ENCODE measurements at places on chromosomes 7 and 10.

GRCh38 chr10:42111076-42111475 lies 527.3 kb downstream of the ZNF33B start:
- DNase-seq = no peak

DNA sequence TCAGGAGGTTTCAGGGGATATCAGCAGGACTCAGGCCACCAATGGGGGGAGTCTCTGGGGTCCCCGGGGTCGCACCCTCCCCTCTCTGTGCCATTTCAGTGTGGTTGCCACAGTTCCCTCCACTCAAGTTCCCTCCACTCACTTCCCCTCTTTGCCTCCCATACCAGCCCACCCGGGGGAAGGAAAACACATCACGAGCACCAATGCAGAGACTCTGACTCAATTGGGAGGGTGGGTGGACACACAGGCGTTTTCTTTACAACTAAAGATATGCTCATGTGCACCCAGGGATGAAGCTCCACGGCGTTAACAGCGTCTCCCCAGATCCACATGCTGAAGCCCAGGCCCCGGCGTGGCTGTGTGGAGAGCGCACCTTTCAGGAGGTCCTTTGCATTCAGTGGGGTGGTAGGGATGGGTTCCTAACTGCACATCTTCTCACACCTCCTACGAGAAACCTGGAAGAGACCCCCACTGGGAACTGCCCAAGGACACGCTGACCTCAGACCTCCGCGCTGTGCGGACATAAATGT lies 254.1 kb downstream of the ZMYND11 start:
- DNase-seq = no peak

DNA sequence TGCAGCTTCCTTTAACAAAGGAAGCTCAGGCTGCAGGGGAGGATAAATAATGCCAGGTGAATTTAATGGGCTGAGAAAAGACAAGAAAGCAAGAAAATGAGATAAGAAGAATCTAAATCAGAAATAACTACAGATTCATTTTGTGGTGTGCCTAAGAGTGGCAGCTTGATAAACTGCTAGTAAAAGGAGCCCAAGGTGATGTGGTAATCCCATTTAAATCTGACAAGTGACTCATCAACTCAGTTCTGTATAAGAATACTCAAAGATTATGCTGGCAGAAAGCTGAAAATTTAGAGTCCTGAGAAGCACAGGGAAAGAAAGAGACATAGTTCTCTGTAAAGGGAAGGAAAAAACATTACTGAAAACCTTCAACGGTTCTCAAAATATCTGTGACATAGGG lies 109.4 kb upstream of the PDE1C start:
- no peak for DNase-seq

- no peak for DNase-seq
Measured at GRCh38 chr7:158289761-158290523, 297.7 kb downstream of the PTPRN2 start.

DNA sequence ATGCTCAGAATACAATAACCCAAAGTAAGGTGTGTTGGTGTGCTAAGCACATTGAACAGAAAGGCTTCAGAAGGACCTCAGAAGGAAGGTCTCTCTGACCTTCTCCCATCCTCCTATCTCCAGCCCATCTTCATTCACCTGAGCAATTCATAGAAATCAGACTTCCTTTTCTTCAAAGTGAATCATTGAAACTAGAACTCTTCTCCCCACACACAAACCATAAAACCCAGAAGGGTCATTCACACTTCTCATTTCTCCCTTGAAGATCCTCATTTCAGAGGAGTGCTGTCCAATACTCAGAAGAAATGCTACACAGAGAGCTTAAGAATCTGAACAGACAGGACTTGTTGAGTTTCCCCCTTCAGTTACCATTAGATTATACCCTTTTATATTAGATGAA lies 89.5 kb downstream of the VWDE start:
- no peak for DNase-seq

DNA sequence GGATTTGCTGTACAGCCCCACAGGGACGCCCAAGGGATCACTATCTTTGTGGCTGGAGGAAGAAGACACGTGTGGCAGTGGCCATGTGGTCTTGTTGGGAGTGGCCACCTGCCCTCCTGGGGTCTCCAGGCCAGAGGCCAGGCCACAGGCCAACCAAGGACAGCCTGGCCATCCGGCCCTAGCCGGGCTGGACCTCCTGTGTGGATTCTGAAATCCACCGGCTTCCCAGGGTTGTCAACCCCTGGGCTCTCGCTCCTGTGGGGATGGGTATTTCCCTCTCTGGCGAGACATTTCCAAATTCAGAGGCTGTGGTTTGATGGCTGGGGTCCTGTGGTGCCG lies 31.5 kb upstream of the CFAP46 start:
- DNase-seq = no peak

DNA sequence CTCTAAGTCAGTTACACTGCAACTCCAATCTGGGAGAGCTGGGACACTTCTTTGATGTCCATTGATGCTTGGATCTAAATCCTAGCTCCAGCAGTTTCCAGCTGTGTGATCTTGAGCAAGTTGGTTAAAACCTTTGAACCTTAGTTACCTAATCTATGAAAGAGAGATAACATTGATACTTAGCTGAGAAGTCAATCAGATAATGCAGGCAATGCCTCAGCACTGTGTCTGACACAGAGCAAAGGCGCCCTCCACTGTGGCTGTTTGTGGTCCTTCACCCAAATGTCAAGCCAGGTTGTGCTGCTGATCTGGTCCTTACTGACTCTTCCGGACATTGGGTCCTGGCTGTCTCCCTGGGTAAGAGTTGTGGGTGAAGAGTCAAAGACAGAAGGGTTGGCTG lies 20.2 kb downstream of the DNTT start:
- no peak for DNase-seq

DNA sequence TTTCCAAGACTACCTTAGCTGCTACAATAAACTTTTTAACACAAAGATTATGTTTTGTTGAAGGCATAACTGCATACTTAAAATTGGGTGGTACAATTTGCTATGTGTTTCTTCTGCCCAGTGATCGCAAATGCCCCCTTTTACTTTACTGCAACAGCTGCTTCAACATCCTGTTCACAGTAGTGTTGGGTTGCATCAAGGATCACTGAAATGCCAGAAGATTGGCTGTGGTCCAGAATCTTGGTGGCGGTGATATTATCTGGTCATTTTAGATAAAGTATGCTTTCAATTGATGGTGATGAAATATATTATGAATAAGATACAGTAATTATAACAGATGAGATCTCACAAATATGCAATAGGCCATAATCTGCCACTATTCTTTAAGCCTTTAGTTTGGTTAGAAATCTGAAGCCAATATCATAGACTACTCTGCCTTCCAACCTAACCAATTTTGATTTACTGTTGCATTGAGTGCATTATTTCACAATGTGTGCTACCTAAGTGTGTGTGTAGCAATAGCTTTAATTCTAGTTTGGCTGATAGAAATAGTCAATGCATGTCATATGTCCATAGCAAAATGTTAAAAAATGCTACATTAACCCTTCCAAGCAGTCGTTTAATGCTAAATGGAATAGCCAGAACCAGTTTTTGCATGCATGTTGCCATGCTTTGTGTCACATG lies 29.8 kb upstream of the ING3 start:
- no peak for DNase-seq

GRCh38 chr7:27071622-27072390 lies 24.0 kb downstream of the HOXA1 start:
- DNase-seq = no peak

DNA sequence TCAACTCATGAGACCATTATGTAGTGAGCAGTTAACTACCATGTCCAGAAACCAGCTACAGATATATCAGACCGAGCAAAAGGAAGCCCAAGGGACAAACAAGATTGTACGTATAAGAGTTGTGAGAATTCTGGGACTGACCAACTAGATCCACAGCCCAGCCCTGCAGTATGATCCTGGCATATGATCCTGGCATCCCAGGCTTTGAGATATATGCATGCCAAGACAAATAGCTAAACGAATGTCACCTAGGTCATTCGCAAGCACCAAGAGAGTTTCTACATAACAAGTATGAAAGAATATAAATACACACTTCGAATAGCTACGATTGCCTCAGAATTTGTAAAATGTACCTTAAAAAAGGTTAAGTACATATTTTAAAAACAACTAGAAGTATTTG lies 56.4 kb upstream of the PMPCB start:
- no peak for DNase-seq

- DNase-seq = no peak
Measured at GRCh38 chr10:101941871-101942270, 98.3 kb upstream of the KCNIP2 start.

- no peak for DNase-seq
Measured at GRCh38 chr10:15122477-15123030, 25.4 kb downstream of the RPP38 start.

GRCh38 chr7:1296356-1296981 lies 63.8 kb downstream of the UNCX start:
- no peak for DNase-seq

DNA sequence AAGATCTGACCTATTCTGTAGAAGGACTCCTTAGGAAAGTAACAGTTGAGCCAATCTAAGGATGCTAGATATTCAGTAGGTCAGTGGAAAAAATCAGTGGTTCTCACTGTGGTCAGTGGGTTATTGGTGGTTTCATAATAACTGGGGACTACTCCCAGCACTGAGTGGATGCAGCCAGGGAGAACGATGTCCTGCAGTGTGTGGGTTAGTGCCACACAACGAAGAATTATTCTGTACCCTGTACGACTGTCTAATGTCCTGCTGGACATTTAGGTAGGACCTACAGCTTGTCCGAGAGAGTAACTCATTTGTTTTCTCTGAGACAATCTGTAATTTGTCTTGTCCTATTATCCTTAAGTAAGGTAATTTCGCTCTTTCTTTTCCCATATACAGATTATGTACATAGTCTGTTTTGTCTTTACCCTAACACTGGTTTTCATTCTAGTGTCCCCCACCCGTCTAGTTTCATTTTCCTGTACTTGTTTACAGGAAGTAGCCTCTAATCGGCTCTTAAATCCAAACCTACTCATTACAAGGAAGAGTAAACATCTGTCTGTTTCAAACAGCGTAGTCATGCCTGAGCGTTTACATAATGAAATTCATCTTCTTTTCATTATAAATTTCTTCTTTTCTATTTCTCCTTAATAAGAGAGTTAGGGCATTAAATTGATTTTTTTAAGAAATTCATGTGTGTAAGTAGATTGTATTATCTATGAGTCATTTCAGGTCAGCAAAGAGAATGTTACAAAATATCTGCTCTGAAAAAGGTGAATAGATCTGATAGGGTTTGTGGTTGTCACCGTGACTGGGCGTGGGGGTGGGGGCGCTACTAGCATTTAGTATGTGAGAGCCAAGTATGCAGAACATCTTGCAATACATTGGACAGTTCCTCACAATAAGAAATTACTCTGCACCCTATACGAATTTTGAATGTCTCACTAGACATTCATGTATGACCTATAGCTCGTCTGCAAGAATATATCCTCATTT lies 8.3 kb upstream of the ZC3HAV1L start:
- no peak for DNase-seq

GRCh38 chr10:49110684-49111319 lies 4.5 kb downstream of the VSTM4 start:
- no peak for DNase-seq

- no peak for DNase-seq
Measured at GRCh38 chr10:71213127-71213621, 804 bp downstream of the UNC5B start.

- no peak for DNase-seq
Measured at GRCh38 chr10:88946965-88947590, 5.5 kb downstream of the ACTA2 start.

DNA sequence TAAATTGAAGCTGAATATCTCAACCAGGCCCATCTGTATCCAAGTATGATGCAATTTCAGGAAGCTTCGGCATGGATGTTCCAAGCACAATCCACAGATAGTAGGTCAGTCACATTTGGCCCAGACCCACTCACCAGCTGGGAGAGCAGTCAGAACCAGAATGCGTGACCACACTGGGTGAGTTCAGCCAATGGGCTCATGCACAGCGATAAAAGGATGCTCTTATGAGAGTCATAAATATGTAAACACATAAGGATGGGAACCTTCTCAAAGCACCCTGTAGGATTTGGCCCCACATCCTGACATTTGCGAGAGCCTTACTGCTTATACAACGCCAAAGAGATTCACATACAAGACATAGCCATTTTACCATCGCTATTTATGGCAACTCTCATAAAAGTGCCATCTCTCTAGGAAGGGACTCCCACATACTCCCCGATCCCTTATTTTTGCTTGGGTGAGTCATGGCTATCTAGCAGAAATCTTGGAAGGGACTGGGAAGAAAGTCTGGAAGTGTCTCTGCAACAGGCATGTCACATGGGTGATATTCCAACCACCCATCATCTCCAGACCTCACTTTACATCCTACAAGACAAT lies 3.0 kb downstream of the AFAP1L2 start:
- no peak for DNase-seq

- no peak for DNase-seq
Measured at GRCh38 chr7:39461263-39461820, 104.9 kb upstream of the YAE1 start.

DNA sequence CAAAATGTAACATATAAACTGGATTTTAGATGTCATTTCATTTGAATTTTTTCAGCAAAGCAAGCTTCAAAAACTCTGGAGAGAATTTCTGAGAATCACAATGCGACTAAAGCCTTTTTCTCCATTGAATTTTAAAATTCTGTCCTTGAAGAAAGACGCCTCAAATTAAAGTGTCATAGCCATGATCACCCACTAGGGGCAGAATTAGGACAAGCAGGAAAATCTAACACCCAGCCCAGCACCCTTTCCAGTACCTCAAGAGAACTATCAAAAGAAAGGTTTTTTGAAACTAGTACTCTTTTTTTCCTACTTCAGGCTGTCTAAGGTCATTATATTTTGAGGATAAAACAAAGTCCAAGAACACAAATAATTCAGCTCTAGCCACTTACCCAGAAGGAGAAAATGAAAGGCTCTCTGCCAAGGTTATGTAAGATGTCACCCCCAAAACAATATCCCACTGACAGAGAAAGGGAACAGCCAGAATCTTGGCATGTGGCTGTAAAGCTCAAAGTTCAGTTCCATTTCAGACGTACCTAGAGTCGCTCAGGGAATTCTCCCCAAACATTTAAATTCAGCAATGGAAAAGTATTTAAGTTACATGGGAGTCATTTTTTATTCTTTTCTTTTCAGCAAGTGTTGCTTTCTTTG lies 299.4 kb downstream of the SNX13 start:
- DNase-seq = no peak

DNA sequence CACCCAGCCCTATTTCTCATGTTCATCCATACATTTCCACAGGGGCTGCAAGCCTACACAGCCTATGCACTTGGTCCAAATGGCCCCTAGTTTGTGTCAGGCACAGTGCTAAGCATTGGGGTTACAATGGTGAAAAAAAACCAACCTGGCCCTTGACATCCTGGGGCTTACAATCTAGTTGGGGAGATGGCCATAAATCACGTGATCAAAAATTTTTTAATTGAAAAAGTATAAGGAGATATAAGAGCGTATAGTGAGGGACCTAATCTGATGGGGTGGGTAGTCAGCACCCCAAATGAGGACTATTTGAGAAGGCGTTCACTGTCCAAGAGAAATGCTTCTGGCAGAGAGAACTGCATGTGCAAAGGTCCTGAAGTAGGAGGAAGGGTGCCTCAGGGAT lies 5.6 kb upstream of the MTPAP start:
- no peak for DNase-seq

Measured in thoracic aorta (tissue), 2 donors.